NCI-H446 treated with DMSO at 0.1 percent for 48 hours (cell line): ENCODE measurements at places on chromosomes 5 and 9.

GRCh38 chr5:109230369-109230768 lies 179.4 kb downstream of the PJA2 start:
- peak; percentile 45 for DNase-seq

DNA sequence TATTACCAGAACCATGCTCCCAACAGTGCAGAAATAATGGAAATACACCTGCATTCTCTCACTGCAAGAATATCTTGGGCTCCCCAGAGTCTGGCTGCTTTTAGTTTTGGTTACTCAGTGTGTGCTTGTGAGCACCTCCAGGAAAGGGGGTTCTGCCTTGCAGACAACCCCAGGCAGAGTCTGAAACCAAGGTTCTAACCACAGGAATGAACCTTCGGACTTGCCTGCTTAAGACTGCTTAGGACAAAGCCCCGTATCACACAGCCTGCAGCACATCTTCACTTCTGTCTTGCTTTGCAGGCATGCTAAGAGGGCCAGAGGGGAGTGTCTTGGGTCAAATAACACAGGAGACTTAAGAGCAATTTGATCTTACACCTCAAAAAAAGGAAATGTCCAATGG lies 94.8 kb upstream of the SPATA31C2 start:
- no peak for DNase-seq

- no peak for DNase-seq
Measured at GRCh38 chr9:120714846-120715388, 647 bp upstream of the MEGF9 start.

DNA sequence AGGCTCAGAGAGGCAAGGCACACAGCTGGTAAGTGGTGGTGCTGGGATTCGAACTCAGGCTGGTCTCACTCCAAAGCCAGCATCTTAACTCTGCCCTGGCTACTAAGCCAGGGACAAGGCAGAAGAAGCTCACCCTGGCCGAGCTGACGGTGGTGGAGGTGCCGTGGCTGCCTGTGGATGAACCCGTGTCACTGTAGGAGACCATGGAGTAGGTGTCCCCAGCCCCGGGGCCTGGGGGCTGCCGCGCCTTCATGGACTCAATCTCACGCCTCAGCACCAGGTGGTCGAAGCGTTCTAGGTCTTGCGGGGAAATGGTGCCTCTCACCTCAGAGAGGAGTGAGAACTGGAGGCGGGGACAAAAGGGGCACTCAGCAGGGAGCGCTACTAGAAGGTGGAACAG lies 35.4 kb upstream of the AKNA start:
- DNase-seq: no peak

DNA sequence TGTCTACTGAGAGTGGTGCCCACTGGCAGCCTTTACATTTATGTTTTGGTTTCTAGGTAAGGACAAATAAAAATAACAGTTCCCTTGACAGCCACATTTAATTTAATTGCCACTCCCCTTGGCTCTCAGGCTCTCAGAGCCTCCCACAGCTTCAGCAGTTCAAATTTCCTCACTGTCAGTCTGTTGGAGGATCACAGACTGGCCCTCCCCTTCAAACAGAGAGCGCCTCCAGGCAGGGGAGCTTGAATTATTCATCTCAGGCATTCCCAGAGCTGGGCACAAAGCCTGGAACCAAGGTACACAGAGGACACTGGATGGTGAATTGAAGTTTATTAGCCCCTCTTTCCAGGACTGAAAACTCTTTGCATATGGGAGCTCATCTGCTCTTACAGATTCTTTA lies 407.7 kb downstream of the SPOCK1 start:
- DNase-seq: peak; percentile 41

GRCh38 chr5:150377964-150378694 lies 20.6 kb downstream of the TCOF1 start:
- DNase-seq: no peak

- no peak for DNase-seq
Measured at GRCh38 chr9:114112778-114113584, 13.9 kb upstream of the KIF12 start.

DNA sequence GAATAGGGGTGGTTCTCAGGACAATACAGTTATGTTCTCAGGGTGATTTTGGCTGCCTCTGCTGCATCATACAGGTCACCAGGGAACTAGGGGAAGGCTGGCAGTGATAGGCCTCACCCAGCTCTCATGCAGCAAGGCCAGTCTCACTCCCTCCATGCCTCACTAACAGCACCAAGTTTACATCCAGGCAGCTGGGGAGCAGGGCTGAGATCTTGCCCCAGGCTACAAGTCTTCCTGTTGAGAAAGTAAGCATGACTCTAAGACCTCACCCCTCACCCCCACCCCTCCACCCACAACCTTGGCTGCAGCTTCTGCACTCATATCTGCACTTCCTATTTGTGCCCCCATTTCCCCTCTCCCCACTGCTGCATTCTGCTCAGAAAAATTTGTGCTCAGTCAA lies 481.2 kb downstream of the ACTL7B start:
- no peak for DNase-seq

DNA sequence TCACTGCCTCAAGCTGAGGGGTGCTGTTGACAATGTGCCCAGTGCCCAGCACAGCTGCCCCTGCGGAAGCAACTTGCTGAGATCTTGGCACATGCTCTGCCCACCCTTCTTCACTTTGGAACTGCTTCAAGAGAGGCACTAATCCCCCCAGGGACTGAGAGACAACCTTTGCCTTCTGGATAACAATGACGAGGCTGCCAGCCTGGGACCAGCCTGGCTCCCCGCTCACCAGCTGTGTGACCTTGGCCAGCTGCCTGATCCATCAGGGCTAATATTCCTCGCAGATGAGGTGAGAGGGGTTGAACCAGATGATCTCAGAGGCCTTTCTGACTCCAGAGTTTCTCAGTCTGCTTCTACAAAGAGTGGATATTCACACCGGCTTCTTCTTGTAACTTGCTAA lies 81.0 kb downstream of the SHB start:
- peak; percentile 90 for DNase-seq

- no peak for DNase-seq
Measured at GRCh38 chr5:115847290-115847689, 5.6 kb downstream of the AP3S1 start.

GRCh38 chr9:112274600-112274999 lies 58.8 kb downstream of the PTBP3 start:
- DNase-seq: no peak

GRCh38 chr9:37988602-37989001 lies 80.4 kb downstream of the SHB start:
- no peak for DNase-seq

DNA sequence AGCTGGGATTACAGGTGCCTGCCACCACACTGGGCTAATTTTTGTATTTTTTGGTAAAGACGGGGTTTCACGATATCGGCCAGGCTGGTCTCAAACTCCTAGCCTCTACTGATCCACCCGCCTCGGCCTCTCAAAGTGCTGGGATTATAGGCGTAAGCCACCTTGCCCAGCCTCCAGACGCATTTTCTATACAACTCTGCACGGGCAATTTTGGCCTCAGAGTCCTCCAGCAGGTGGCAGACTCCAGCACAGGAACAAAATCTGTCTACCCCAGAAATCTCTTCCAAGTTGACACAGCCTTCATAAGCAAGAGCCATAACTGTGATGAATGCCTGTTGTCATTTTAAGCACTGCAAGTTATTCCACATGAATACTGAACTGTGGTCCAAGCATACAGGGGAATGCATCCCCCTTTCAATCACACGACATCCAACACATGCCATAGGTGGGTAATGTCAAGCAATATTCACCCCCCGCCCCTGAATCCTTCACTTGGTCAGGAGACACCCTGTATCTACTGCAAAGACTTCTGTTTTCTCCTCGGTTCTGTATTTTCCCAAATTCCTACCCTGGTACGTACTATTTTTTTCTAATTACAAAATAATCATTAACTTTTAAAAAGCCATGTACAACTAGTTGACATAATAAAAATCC lies 50.8 kb downstream of the ALDH7A1 start:
- no peak for DNase-seq

DNA sequence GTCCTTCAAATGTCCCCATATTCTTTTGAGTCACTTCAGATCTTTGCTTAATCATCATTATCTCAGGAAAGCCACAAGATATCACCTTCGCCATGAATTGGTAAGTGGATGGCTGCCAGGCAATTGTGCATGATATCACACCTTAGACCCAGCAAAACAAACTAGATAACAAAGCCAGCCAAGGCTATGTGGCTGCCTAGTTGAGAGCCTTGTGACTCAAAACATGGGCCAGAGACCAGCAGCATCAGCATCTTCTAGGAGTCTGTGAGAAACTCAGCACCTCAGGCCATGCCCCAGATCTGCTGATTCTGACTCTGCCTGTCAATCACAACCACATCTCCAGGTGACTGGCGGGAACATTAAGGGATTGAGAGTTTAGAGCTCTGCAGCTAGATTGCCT lies 82.8 kb downstream of the SLIT3 start:
- no peak for DNase-seq

DNA sequence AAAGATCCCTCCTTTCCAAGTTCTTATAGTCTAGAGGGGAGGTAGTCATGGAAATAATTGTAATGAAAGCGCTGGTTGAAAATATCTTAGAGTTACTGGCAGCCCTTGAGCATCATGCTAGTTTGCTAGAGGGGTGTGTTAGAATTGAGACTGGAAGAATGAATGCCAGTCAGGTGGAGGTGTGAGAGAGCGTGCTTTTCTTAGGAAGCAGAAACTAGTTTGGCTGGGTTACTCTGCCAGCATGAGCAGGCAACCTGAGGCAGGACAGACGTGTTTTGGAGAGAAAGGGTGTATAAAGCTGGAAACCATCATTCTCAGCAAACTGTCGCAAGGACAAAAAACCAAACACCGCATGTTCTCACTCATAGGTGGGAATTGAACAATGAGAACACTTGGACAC lies 43.6 kb upstream of the DHFR start:
- no peak for DNase-seq

DNA sequence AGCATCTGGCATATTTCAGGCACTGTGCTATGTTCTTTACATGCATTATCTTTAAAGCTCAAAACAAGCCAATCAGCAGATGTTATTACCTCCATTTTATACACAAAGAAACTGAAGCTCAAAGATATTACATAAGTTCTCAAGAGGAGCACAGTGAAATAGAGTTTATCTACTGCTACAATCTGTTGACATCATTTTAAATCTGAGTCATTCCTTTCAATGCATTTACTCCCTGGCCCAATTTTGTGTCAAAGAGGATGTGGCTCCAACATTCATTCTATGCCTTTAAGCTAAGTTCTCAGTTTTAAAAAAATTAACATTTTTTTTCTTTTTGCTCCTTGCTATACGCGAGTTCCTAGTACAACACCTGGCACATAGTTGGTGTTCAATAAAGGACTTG lies 486.3 kb upstream of the ZNF462 start:
- DNase-seq: no peak

- DNase-seq: no peak
Measured at GRCh38 chr5:14713476-14714390, 49.2 kb downstream of the OTULIN start.

GRCh38 chr9:109972026-109972882 lies 192.3 kb downstream of the PALM2AKAP2 start:
- DNase-seq: no peak

DNA sequence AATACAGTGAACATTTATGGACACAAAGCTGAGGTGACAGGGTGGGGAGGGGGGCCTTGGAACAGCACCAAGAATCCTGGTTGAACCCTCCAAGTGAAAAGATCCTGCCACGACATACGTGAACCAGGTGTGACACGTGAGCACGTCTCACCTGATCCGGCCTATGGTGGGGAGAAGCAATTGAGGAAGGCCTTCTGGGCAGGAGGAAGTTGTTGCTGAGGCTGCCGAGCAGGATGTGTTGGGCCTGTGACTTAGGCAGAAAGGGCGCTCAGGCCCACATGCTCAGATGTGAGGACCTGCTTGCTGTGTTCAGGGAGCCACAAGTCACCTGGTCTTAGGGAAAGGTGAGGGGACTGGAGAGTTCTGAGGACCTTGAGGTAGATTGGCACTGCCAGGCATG lies 2.5 kb upstream of the MAPK9 start:
- DNase-seq: no peak

- no peak for DNase-seq
Measured at GRCh38 chr9:93963969-93964368, 8.8 kb upstream of the BARX1 start.

- no peak for DNase-seq
Measured at GRCh38 chr5:14444161-14444560, 137.4 kb upstream of the OTULINL start.

DNA sequence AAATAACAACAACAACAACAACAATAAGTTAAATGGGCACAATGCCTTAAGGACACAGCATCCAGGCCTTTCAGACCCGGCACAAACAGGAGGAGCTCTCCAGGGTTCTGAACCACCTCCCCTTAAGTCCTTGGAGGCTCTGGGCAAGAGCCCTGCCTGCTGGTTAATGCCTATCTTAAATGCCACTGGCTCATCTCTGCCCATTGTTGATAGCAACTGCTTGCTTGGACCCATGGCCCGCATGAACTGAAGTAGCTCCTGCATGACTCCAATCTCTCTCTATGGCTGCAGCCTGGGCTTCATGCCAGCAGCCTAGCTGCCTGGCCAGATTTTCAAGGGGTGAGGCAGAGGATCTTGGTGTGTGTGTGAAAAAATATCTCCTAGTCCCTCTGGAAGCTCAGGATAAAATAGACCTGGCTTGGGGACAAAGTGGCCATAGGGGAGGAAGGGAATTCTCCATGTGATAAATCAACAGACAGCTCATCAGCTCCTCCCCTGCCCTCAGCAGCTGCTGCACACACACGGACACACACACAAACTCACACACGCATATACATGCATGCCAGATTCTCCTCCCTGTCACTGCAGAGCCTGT lies 27.4 kb downstream of the FAM219A start:
- peak; percentile 93 for DNase-seq

- DNase-seq: no peak
Measured at GRCh38 chr5:138926688-138927448, 51.7 kb upstream of the LRRTM2 start.

DNA sequence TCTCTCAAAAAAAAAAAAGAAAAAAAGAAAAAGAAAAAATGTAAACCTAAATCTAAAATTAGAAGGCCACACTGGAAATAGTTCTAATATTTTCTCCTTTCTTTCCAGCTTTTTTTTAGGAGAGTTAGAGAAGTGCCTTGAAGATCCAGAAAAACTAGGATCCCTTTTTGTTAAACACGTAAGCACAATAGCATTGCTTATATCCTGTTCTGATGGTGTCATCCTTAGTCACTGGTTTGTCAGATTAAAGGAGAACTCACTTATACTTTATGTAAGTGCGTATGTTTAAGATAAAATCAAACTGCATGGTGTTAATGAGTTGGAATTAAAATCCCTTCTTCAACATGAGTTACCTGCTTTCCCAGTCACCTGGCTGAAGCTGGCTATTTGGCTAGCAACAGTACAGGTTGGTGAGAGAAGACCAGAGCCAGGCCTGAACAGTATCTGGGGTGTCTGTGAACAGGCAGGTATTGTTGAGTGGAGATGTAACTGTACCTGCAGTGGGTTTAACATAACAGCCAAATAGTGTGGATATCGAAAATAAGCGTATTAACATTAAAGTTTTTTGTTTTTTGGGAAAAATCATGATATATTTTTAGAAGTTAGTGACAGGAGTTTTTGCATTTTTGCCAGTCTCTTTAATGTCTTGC lies 104.7 kb upstream of the OTULINL start:
- no peak for DNase-seq

- DNase-seq: no peak
Measured at GRCh38 chr9:15764131-15764530, 211.3 kb downstream of the CCDC171 start.

DNA sequence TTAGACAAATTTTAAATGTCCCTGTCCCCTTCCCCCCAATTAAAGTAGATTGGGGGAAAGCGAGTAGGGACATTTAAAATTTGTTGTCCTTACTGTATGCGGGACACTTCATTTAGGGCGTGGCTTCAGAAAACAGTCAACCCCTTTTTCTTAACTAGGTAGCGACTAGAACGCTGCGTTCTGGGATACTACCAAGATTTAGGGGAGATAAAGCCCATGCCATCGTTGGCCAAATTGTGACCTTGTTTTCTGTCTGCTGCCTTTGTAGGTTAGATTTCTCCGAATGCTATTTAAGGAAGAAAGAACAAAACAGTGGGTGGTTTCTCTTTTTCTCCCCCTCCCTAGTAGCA lies 1.2 kb downstream of the CKS2 start:
- DNase-seq: no peak
